Stimulated activated CD4-positive, alpha-beta T cell treated with anti-CD3 and anti-CD28 coated beads, Interleukin-15, amount 100 ng/mL, for 24 hours (primary cell): ENCODE measurements at places on chromosomes 1 and 21.

DNA sequence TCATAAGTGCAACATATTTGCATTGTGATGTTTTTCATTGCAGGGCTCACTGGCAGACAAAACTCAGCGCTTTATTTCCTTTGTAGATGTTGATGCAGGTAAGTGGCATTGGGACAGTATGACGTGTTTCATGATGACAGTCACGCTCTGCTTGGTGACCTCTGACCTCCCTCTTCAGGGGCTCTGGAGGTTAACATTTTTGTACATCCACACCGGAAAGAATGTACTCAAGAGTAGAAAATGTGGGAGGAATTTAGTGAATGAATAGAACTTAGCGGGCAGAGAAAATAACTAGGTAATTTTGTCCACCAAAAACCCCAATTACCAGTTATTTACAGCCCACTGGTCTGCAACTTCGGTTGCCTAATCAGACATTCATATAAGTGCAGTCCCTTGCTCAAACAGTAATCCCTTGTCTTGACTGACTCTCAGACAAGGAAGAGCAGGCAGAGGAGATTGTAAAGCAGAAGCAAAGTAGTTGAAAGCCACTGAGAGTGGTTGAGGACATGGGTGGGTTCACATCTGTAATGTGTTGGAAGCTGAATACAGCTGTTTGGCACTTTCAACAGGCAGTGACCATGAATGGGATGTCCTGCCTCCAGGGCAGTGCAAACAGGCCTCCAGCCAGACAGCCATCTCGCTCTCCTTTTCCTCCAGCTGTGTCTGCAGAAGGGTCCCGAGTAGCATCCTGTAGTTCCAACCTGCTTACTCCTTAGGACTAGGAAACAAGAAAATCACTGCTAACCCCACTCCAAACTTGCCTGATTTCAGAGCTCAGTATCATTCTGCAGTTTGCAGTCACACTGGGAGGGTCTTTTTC lies 188.9 kb downstream of the NRIP1 start:
- DNase-seq: no peak

DNA sequence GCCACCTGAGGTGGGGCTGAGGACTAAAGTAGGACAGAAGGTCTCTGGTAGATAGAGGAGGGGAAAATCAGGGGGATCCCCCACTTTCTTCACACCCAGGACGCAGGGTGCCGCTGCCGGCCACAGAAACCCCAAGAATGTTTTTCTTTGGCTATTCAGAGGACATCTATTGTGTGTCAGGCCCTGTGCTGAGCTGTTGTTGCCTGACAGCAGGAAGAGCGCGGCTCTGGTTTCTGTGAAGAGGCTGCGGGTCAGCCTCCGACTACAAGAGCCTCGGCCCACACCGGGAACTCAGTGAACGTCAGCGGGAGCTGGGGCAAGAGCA lies 407 bp upstream of the PIGV start:
- peak; percentile 80 for DNase-seq

GRCh38 chr1:156160000-156160742 lies 6.8 kb downstream of the SEMA4A start:
- no peak for DNase-seq

GRCh38 chr1:10424034-10424433 lies 6.2 kb upstream of the CENPS start:
- DNase-seq: no peak

GRCh38 chr1:68120136-68120791 lies 69.8 kb upstream of the DIRAS3 start:
- peak; percentile 36 for DNase-seq

- no peak for DNase-seq
These were observed 267.7 kb downstream of the ZNF648 start for GRCh38 chr1:181793831-181794230.

- no peak for DNase-seq
These were observed 24.5 kb downstream of the OSCP1 start for GRCh38 chr1:36425791-36426190.

- DNase-seq: peak; percentile 55
These were observed 10.4 kb downstream of the DCAF8 start for GRCh38 chr1:160251687-160252526.

- DNase-seq: no peak
These were observed 393.0 kb downstream of the LRRIQ3 start for GRCh38 chr1:73804935-73805334.

GRCh38 chr1:221071777-221072176 lies 192.5 kb downstream of the HLX start:
- no peak for DNase-seq

DNA sequence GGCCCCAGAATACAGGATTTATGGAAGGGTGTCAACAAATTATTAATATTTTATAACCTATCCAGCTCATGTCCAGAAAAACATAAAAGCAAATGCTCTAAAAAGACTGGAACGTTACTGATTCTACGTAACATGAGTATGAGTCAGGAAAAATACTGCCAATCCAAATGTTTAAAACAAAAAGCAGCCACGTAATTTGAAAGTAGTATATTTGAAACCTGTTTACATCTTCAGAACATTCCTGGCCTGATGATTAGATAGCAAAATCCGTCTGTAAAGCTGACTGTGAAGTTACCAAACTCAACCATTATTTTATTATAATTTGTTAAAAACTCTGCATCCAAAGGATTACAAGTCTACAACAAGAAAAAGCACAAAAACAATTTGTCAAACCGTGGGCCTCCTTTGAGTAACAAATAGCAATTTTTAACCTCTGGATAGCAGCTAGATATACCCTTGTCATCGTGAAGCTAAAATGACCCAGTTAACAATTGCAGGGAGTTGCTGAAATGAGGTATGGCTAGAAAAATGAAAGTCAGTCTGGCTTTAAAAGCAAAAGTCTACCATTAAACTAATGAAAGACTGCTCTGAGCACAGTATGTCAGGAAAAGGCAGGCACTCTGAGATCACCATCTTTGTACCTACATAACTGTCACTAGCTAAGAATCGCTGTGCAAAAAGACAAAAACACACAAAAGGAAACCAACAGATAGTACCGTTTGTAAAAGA lies 1.2 kb downstream of the UBR4 start:
- no peak for DNase-seq

- no peak for DNase-seq
These were observed 541.6 kb upstream of the CAMK1G start for GRCh38 chr1:209041927-209042326.

DNA sequence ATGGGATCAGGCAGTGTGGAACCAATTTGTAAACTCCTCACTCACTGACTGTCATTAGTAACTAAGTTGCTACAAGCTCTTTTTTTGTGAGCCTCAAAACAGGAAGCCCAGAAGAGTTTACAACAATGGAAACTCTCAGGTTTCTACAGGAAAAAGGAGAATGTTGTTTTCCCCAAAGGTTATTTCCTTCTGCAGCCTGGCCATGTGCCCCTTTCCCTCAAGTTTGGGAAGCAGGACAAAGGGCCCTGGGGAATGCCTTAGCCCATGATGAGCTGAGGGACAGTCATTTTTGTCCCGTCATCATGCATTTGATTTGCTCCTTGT lies 395.9 kb downstream of the KIF26B start:
- no peak for DNase-seq

DNA sequence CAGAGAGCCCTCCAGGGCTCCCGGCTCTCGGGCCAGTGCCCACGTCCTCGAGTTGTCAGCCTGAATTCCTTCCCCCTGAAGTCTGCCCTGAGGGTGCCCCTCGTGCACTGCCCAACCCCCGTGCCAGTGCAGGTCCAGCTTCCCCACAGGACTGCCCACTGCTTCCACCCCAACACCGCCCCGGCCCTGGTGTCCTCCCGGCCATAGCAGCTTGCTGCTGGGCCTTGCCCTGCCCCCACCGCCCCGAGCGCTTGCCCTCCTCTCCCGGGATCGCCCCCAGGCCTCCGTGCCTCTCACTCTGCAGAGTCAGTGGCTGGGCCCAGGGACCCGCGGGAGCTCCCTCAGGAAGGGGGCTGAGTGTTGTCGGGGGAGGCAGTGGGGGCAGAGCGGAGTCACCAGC lies 24.1 kb upstream of the ARHGEF16 start:
- no peak for DNase-seq

DNA sequence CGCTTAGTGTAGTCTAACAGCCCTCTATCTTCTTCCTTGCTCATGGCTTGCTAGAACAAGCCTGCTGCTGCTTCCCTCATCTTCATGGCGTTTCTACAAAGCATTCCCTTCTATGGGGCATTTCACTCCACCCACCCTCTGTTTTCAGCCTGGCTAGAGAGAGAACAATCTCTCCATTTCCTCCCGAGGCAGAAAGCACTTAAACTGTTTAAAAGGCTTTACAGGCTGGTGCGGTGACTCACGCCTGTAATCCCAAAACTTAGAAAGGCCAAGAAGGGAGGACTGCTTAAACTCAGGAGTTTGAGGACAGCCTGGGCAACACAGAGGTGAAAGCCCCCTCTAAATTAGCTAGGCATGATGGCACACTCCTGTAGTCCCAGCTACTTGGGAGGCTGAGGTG lies 17.8 kb downstream of the ORC1 start:
- DNase-seq: no peak

GRCh38 chr1:27542463-27543273 lies 52.7 kb upstream of the WASF2 start:
- DNase-seq: peak; percentile 62

- DNase-seq: no peak
These were observed 18.4 kb upstream of the CLSTN1 start for GRCh38 chr1:9842073-9842711.

DNA sequence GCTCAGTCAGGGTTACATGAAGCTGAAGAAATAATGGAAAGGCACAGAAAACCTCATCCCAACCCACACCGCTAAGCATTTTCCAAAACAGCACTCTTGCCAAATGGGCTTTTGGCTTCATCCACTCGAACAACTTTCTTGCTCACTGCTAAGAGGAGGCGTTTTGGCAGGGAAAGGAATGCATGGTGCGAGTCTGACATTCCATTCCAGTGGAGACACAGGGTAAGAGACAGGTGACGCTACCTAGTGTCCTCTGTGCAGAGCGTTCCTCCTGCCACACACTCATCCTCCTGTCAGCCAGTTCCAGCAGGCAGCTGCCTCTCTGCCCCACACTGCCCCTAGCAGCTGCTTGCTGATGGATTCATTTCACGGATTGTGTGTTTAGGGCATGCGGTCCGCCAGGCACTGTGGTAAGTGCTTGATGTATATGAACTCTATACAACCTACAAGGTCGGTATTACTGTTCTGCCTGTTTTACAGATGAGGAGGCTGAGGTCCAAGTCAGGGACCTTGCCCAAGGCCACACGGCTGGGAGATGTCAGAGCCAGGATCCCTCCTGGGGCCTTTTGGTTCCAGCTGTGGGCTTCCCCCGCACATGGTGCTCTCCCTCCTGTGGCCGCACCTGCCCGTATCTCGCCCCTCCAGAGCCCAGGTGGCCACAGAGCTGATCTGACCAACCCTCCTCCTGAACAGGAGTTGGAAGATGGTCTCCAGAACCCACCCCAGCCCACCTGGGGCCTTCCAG lies 25.7 kb upstream of the BACE2 start:
- DNase-seq: no peak

DNA sequence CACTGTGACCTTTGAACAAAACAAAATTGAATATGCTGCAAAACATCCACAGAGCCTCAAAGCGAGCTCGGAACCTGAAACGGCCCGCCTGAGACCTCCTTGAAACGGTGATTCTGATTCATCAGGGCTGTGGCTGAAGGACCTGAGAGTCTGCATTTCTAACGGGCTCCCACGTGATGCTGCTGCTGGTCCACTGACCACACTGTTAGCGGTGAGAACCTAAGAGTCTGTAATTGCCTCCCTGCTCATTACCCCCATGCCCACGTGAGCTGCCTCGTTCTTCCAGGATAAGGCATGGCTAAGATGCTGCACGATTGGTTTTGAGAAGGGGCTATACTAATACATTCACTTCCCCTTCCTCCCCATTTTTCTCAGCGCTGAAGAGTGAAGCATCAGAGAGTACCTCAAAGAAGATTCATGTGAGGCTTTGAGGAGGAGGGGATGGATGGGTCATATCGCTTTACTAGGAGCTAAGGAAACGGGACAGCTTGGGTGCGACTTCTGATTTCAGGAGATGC lies 9.7 kb downstream of the TLR5 start:
- peak; percentile 11 for DNase-seq

DNA sequence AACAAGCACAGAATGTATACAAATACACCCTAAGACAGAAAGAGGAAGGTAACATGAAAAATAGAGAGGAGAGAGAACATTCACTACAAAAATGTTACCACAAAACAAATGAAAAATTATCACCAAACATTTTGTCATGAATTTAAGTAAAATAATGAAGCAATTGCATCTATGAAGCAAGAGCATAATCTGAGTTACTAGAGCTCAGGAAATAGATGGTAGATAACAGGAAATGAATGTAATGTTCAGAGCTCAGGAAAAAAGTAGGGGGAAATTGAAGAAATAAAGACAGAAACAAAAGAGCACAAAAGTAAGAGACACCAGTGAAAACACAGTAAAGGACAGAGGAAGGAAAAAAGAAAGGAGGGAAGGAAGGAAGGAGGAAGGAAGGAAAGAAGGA lies 19.4 kb downstream of the SEC16B start:
- no peak for DNase-seq

GRCh38 chr1:39132505-39133339 lies 71.8 kb upstream of the MACF1 start:
- no peak for DNase-seq

DNA sequence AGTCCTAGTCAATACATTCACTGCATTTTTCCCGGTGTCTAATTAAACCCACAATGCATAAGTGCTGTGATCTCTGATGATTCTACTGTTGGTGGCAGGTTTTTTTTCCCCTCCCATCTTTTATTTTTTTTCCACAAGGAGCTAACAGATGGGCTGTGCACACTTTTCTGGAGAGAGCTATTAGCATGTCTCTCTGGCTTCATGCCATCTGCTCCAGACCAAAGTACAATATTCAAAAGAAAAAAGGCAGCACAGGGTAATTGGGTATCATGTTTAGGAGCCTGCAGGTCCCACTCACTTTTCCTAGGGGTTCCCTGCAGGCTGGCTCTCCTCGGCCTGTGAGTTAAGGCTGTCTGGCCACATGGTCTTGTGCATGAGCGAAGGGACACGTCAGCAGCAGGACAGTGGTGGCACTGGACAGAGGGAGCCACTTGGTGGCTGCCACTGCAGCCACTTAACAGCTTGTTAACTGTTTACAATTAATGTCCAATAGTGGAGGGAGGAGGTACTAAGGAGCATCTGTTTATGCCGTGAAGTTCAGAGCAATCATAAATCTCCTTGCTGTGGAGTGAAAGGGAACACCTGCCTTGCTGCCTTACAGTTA lies 53.5 kb upstream of the C8B start:
- DNase-seq: no peak

GRCh38 chr1:88462488-88463261 lies 221.4 kb upstream of the PKN2 start:
- peak; percentile 13 for DNase-seq

DNA sequence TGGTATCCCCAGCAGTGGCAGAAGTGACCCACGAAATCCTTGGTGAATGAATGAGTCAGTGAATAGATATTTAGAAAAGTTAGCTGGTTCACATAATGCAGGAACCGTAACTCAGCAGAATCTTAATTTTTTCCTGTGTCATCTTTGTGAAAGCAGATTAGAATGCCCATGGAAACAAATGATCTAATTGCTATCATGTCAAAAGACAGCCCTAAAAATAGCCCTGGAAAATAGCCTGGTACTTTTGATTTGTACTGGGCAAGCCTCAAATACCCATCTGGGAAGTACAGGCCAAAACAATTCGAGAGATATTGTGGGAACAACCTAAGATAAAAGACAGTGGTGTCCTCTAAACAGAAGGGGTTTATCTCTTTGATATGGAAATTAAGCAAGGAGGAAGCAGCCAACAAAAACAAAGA lies 21.1 kb downstream of the FYB2 start:
- no peak for DNase-seq

- DNase-seq: no peak
These were observed 48.6 kb upstream of the TMEM125 start for GRCh38 chr1:43220905-43221778.
